Fibroblast of skin of abdomen (primary cell): ENCODE measurements at places on chromosomes 11 and 22.
A peak's percentile ranks its signal among the peaks of the same experiment; 100 is the strongest.

- DNase-seq: no peak
These were observed 14.6 kb upstream of the NRGN start for GRCh38 chr11:124724979-124725718.

- DNase-seq: no peak
These were observed 1.4 kb downstream of the LRRC74B start for GRCh38 chr22:21047035-21047661.

GRCh38 chr22:38021206-38021605, 36.0 kb upstream of the PICK1 start:
- no peak for DNase-seq

GRCh38 chr11:118230088-118230487, 5.3 kb upstream of the JAML start:
- no peak for DNase-seq

- DNase-seq: no peak
These were observed 37.2 kb downstream of the RTL6 start for GRCh38 chr22:44460691-44461375.

GRCh38 chr22:29992341-29993275, 87.7 kb upstream of the HORMAD2 start:
- DNase-seq: peak; percentile 33

- DNase-seq: no peak
These were observed 10.2 kb downstream of the DGKZ start for GRCh38 chr11:46357483-46357936.

- no peak for DNase-seq
These were observed 47.2 kb upstream of the ADA2 start for GRCh38 chr22:17266251-17266971.

- DNase-seq: no peak
These were observed 76.6 kb upstream of the LMO1 start for GRCh38 chr11:8340296-8340695.

GRCh38 chr11:30984827-30985226, 384.7 kb downstream of the DCDC1 start:
- DNase-seq: peak; percentile 10

DNA sequence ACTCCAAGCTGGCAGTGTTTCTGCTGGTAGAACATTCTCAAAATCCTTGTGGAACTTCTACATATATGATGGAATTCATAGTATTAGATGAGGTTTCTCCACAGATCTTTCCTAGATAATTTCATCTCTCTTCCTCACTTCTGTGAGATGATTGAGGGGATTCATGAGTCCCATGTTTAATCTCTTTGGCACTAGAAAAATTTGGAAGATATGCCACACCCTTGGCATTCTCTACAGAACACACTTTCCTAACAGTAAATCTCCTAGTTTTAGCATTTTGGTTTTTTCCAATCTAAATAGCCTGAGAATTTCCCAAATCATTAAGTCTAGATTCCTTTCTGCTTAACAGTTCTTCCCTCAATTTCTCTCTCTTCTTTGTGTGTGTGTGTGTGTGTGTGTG, 35.3 kb downstream of the MED15 start:
- DNase-seq: no peak

- peak; percentile 67 for DNase-seq
These were observed 3.4 kb downstream of the CCDC89 start for GRCh38 chr11:85682330-85683305.

- no peak for DNase-seq
These were observed 47.3 kb downstream of the ARL14EP start for GRCh38 chr11:30370164-30370563.

- peak; percentile 89 for DNase-seq
These were observed 81.2 kb downstream of the GRAMD1B start for GRCh38 chr11:123511037-123511870.

GRCh38 chr11:113675003-113675561, 31.0 kb downstream of the TMPRSS5 start:
- peak; percentile 96 for DNase-seq

DNA sequence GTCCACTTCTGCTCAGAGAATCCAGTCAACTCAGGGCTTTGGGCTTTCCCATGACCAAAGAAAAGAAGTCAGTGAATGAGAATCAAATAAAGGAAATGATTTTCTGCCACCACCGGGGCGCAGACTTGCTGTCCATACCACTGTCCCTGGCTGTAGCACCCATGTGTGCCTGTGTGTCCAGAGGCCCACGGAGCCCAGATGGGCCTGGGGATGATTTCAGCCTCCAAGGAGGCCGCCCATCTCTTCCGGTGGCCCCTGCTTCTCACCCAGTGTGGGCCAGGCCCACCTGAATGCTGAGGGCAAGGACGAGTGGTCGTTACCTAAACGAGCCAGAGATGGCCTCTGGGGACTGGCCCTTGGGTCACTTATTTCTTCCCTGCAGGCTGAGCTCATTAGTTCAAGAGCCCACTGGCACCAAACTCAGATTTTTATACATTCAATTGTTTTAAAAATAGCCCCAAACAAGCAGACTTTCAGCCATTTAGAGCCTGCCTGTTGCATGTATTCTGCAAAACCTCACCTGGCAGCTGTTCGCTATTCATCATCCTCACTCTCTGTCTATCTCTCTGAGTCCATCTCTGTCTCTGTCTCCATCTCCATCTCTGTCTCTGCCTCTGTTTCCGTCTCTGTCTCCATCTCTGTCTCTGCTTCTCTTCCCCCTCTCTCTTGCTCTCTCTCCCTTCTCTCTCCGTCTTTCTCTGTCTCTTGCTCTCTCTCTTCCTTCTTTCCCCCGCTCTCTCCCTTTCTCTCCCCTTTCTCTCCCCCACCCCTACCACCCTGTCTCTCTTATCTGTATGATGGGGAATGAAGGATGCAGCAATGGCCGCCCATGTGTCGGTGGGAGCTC, 24.2 kb downstream of the KRTAP5-5 start:
- DNase-seq: no peak
